ENCODE measurements at places on chromosomes 11 and 22. TPM values are rescaled to one million over a fixed set of nuclear protein-coding genes. Genes with fewer than 3 reads are reported as not detected.

GRCh38 chr11:2313051-2313951 lies 11.5 kb downstream of the TSPAN32 start:
- no peak for DNase-seq

DNA sequence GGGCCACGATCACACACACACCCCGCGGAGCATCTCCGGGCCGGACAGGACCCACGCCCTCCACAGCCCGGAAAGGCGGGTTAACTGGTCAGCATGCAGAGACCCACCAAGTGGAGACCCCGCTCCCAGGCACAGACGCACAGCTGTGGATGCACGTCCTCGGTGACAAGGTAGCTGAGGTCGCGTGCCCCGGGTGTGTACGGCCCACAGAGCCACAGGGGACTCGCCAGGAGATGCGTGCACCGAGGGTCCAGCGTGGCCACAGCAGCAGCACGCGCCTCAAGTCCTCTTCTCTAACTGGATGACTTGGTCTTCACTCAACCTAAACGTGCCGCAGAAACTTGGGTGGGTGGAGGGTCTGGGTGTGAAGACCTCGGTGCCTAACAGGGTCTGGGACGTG lies 5.5 kb downstream of the H19 start:
- DNase-seq: no peak

- DNase-seq: no peak
These were observed 41.1 kb downstream of the DIXDC1 start for GRCh38 chr11:111978028-111978771.

YPEL1 gene
- total RNA-seq: 0.07 TPM

Data from MG63 (cell line).